ENCODE measurements at places on chromosomes 6 and 20.

DNA sequence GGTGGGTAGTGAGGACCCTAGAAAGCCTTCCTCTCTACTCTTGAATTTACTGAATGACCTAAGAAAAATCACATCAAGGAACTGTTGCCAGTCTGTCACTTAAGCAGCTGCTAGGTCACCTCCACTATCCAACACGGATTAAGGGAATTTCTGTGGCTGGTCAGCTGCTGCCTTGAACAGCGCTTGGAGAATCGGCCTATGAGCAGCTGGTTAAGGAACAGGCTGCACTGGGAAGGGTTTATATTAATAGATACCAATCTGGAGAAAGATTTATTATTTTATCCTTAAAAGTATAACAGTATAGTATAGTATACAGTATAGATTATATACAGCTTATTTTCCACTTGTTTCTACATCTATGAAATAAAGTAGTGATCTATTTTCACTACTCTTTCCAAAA lies 6.5 kb downstream of the PTPRK start:
- no peak for DNase-seq

- DNase-seq: no peak
Observed at GRCh38 chr20:63835021-63835858, 4.2 kb upstream of the ZBTB46 start.

- no peak for DNase-seq
Observed at GRCh38 chr20:31663838-31664695, 26.4 kb downstream of the COX4I2 start.

DNA sequence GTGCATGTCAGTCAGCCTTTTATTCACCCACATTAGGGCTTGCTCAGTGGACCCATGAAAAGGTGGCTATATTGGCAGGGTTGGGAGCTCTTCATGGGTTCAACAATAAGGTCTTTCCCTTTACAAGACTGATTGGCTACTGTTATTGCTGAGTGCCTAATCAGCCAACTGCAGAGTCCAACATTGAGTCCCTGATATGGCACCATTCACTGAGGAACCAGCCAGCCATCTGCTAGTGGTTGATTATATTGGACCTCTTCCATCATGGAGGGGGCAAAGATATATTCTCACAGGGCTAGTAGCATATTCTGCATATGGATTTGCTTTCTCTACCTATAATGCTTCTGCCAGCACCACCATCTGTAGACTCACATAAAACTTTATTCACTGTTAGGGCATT lies 69.9 kb downstream of the CDKAL1 start:
- DNase-seq: no peak

GRCh38 chr6:7505189-7505699 lies 36.2 kb upstream of the DSP start:
- no peak for DNase-seq

DNA sequence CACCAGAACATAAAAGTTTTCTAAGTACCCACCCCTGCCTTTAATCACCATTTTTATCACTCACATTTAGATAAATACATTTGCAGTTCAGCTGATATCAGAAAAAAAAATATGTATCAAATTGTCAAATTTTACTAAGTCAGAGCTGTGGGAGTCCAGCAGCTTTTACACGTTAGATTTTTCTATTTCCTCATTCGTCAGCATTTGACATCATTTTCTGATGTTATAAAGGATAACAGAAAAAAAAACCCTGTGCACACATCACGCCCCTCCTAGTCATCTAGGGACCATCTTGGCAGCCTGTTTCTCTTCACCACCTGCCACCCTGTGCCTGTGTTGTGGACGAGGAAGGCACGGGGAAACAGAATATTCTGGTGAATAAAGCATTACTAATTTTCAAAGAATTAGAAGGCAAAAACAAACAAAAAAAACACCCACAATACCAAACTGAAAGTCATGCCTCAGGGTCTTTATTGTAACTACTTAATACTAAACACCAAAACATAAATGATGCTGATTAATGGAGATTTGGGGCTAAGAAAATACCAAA lies 12.4 kb downstream of the B4GALT5 start:
- DNase-seq: no peak
